Mammary epithelial cell (primary cell): ENCODE measurements at places on chromosomes 7 and 10. TPM values are rescaled to one million over a fixed set of nuclear protein-coding genes. Genes with fewer than 3 reads are reported as not detected.

DNA sequence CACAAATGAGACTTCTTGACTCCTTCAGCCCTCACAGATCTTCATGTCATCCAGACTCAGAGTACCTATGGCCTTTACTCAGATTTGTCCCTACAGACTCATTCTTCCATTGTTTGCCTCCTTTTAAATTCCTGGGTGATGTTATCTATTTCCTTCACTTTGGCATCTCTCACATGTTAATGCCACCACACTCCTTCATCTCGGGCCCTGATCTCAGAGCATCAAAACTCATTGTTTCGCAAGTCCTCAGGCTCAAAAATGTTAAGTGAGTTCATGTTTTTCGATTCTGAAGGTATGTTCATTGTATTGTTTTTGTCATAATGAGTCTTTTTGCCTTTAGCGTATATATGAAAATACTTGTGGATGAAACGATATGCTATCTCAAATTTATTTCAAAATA lies 62.3 kb upstream of the AHR start:
- no peak for DNase-seq

GRCh38 chr10:37737336-37737735 lies 120.1 kb downstream of the ZNF248 start:
- no peak for DNase-seq

GRCh38 chr10:22581461-22581860 lies 132.9 kb downstream of the PIP4K2A start:
- DNase-seq: no peak

GRCh38 chr7:142854372-142855113 lies at the start of gene EPHB6:
TSS of gene EPHB6 (plus strand) at chr7:142855076. CDS start at chr7:142863228, 8,152 bp downstream.
- peak; percentile 42 for DNase-seq

DNA sequence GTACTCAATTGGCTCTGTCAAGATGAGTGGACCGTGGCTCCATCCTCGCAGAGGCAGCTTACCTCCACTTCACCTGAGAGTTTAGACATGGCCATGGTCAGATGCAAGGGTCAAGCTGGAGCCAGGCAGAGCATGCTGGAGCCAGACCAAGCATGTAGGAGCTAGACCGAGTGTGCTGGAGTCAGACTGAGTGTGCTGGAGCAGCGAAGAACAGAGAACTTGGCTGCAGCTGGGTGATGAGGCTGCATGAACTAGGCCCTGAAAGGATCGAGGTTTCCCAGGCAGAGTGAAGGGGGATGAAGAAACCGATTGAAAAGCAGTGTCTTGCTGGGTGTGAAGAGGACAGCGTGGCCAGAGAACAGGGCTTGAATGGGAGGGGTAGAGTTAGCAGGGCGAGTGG lies 86.1 kb downstream of the MKI67 start:
- no peak for DNase-seq

DNA sequence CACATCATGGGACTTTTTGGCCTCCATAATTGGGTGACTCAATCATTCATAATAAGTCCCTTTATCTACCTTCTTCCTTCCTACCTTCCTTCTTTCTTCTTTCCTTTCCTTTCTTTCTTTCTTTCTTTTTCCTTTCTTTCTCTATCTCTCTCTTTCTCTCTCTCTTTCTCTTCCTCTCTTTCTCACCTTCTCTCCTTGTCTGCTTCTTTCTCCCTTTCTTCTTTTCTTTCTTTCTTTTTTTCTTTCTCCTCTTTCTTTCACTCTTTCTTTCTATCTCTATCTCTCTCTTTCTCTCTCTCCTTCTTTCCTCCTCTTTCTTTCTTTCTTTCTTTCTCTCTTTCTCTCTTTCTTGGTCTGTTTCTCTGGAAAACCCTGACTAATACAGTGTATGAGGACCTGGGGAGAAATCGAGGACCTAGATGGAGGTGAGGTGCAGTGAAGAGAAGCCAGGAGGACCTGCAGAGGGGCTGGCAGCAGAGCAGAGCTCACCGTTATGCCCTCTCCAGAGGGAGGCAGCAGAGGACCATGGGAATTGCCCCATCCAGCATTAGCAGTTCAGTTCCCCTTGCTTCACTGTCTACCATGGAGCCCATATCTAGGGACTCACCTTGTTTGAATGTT lies 52.7 kb upstream of the BTRC start:
- DNase-seq: peak; percentile 64

DNA sequence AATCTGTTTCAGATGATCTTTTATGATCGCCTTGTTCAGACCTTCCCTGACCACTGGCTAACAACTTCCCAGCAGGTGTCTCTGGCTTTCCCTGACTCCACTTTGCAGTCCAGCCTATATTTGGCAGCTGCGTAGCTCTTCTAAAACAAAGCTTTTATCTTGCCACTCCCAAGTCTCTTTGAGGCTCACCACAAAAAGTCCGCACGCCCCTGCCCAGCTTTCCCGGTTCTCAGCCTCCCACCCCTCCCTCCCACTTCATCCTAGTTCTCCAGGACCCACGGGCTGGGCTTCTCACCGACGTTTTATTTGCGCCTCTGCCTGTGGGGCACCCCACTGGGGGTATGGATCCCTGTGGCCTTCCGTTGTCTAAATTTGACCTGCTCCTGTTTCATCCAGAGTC lies 58.9 kb upstream of the USP6NL start:
- no peak for DNase-seq

- no peak for DNase-seq
Observed at GRCh38 chr10:48248462-48248861, 26.0 kb downstream of the FRMPD2 start.

DNA sequence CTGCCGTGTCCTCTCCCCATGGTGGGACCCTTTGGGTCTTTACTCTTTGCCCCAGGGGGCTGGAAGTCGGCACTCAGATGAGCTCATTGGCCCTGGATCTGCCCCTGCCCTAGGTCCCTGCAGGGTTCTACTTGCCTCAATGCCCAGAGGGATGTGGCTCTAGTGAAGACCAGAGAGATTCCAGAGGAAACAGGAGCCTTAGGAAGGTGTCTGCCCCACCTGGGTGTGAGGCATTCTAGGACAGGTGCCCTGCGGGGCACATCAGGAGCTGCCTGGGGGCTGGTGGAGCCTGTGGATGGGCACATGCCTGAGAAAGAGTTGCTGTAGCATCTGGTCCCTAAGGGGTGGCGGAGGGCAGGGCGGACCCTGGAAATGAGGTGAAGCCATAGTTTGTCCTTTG lies 128.6 kb downstream of the ADCY1 start:
- DNase-seq: no peak

DNA sequence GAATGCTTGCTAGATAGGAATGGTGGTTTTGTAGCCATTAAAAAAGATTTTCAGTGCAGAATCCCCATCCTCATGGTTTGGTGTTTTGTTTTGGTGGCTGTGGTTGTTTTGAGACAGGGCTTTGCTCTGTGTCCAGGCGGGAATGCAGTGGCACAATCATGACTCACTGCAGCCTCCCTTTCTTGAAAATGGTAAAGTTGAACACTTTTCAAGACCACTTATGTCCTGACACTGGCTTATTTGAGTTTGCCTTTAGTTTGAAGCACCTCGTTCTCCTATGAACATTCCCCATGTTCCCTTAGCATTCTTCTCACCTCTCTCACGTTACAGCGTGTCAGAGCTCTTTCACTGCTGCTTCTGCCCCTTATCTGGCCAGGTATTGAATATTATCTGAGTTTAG lies 140.1 kb downstream of the LRRC4 start:
- DNase-seq: no peak

DNA sequence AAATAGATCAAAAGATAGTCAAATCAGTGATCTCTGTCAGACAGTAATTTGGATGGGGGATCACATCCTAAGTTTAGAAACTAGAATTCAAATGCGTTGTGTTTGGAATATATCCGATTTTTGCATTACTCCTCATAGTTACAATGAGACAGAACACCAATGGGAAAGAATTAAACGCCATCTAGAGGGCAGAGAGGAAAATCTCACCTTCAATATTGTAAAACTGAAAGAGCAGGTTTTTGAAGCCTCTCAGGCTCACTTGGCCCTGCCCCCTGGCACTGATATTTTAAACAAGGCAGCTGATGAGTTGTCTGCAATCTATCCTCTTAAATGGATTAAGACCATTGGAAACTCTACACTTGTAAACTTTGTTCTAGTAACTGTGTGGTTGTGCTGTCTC lies 17.7 kb downstream of the FRG2B start:
- DNase-seq: peak; percentile 11

The ZNF735 gene
- not detected for total RNA-seq

The RPEL1 gene
- 0.16 TPM in 1 of 2 replicates, not detected in the other for total RNA-seq

The C7orf57 gene
- total RNA-seq: 2.0 and 2.6 TPM in 2 replicates

The RARRES2 gene
- not detected in 2 replicates for total RNA-seq

The XRCC2 gene
- 1.2 TPM for total RNA-seq

The ZNF138 gene
- 8.7 TPM for total RNA-seq

The RNF32 gene
- total RNA-seq: 0.96 and 2.1 TPM in 2 replicates

The FAM237B gene
- total RNA-seq: not detected in 2 replicates

The RAMP3 gene
- not detected in 2 replicates for total RNA-seq
